ENCODE measurements at places on chromosomes 5 and 9. TPM values are rescaled to one million over a fixed set of nuclear protein-coding genes. Genes with fewer than 3 reads are reported as not detected.

- DNase-seq: no peak
These were observed 393.9 kb downstream of the ARHGEF28 start for GRCh38 chr5:74019923-74020322.

The ITK gene
- total RNA-seq: 421 TPM

The ANKRD18A gene
- total RNA-seq: 14.3 TPM

DNA sequence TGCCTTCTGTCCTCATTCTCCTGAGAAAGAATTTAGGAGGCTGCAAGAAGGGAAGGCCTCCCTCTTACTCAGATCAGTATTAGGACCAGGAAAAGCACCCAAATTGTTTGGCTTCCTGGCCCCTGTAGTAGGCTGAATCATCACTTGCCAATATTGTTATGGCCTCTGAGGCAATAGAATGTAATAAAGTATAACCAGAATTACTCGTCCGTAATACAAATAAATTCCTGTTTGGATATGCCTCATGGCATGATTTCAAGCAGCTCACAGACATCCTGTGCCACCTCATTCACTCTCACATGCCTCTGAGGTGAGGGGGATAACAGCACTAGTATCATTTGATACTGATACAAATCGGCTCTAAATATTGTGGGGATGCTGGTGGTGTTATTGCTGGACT is 427.3 kb downstream of the ISL1 start:
- no peak for DNase-seq

The SOWAHA gene
- not detected for total RNA-seq

The PCDHB1 gene
- not detected for total RNA-seq

DNA sequence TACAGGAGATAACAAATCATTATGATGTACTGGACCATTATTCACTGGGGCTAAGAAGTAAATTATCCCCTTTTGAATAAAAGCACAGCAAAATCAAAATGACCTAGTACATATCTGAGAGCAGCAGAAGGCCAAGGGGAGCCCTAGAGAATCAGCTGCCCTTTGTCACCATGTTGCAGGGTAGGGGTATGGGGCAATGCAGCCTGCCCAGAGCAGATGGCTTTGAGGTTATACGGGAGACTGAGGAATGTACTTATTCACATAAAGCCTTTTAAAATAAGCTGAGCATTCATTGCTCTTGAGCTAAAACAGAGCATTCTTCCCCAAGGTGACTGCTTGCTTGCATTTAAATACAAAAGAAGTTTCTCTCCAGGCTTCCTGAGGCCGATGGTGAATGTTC is 2.6 kb upstream of the TNFAIP8 start:
- no peak for DNase-seq

All from CD4-positive, alpha-beta memory T cell (primary cell).